ENCODE measurements at places on chromosomes 12 and 14.

DNA sequence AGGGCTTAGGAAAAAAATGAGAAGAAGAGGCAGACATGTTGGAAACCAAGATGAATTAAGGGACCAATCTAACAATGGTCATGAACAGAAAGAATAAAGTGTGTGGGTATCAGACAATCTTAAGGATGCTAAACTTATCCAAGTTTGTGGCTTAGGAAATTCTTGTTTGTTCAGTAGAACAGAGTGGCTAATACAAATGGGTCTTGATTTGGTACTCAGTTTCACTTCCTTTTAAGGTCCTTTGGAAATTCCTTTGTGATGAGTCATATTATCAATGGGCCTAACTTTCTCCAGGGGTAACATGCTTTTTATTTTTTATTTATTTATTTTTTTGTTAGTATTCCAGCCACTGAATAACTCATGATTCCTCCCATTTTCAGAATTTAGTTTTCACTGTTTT is 1154.7 kb upstream of the FLRT2 start:
- DNase-seq: no peak

DNA sequence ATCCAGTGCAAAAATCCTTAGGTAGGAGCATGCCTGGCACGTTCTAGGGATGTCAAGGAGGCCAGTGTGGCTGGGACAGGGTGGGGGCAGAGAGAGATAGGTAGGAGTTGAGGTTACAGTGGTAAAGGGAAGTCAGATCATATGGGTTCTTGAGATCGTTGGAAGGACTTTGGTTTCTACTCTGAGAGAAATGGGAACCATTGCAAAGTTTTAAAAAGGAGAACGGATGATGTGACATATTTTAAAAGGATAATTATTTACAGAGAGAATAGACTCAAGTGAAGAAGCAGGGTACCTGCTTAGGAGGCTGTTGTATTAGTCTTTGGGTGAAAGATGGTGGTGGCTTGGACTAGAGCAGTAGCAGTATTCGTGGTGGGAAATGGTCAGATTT is 47.6 kb upstream of the ATP2B1 start:
- DNase-seq: no peak

GRCh38 chr12:4789776-4790175 is 69.6 kb downstream of the GALNT8 start:
- DNase-seq: no peak

GRCh38 chr12:53380794-53381730 is 1.1 kb downstream of the SP1 start:
- no peak for DNase-seq

DNA sequence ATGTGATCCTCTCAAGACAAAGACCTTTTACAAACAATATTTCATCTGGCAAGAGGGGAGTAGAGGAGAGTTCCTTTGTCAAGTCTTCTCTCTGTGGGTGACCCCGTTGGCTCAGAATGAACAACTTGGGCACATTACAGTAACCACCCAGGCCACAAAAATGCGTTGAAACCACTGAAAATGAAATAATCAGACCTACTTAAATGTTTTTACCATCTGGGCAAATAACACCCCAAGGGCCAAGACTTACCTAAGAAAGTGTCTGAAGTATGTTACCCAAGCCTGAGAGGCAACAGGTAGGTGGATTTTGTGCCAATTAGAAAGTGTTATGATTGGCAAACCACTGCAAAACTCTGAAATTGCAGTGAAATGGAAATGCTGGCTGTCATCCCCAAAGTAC is 1.3 kb downstream of the TC2N start:
- DNase-seq: no peak

DNA sequence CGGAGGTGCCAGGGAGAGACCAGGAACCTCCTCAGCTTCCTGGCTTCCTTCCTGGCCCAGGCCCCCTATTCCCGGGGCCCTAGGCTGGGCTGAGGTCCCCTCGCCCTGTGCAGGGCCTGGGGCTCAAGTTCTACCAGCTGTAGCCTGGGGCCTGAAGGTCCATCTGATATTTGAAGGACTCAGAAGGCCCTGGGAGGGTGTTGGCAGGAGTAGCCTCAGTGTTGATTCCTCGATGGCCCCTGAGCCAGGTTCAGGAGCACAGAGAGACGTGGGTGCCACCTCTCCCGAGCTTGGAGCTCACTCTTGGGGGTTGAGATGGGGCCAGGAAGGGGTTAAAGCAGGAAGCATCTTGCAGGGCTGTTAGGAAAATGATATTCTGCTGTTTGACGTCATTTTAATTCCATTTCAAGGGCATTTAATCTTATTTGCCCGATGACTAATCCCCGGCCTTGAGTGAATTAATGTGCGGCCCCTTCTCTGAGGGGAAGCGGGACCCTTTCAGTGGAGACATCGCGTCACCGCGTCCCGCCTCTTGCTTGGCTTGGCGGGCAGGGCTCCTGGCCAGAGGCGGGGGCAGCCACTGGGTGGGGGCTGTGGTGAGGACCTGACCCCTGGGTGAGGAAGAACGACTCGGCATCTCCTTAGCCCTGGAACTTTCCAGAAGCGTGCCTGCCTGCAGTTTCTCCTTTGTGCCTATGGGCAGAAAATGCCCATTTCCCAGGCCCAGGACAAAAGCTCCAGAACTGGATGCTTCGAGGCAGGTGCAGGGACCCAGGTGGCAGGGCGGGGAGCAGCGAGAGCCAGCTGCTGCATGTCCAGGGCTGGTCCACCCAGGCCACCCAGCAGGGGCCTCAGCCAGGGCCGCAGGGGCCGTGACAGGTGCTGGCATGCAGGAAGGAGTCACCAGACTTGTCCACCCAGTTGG is 158.3 kb downstream of the KIF26A start:
- no peak for DNase-seq

DNA sequence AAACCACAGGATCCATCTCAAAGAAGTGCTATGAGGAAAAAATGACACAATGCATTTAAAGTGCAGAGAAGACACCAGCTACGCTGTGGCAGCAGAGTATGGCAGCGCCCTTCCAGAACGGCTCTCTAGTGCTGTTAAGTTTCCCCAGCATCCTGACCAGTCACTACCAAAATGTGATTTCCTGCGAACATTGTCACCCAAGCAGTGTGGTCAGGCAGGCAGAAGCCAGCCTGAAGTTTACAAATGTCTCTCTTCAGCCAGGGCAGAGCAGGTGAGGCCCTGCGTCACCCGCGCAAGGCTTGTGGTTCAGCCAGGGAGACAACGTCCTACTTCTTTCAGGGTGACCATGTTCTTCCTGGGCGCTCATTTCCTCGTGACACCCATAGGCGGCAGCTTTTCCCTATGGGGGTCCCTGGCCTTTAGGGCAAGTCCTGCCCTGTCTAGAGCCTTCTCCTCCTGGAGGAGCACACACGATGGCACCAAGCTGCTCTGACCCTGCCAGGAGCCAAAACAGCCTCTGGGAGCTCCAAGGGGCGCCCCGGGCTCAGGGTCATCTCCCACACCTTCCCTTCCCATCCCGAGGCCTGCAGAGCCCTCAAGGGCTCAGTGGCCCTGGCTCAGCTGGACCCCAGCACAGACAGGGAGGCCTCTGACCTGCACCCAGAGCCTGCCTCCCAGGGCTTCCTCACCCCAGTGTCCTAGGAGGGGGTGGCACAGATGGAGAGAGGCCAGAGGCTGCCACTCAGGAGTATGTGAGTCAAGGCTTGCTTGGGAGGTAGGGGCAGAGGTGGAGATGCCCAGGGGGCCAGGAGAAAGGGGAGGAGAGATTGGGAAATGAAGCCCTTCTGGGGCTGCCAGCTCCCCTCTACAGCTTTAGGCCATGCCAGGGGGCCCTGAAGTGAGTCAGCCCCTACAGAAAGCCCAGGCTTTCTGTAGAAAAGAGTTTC is 41.9 kb downstream of the PSMA6 start:
- DNase-seq: no peak

DNA sequence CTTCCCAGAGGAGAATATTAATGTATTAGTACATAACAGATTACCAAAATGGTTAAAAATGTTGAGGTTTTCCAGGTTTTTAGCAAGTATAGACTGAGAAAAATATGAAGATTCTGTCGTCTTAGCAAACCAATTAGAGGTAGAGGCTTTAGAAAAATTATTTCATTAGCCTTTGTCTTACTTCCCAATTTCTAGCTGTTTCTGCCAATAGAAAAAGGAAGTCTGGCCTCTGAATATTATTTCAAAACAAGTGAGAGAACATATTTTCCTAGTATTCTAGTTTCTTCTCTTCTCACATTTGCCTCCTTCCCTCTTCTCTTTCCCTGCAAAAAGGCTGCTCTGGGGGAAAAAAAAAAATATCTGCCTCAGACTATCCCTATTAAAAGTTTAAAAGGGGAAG is 16.4 kb downstream of the IPO8 start:
- DNase-seq: no peak

GRCh38 chr12:54882079-54882478 is 27.8 kb downstream of the MUCL1 start:
- DNase-seq: no peak

GRCh38 chr12:124453419-124454351 is 113.7 kb downstream of the NCOR2 start:
- DNase-seq: peak; percentile 75

DNA sequence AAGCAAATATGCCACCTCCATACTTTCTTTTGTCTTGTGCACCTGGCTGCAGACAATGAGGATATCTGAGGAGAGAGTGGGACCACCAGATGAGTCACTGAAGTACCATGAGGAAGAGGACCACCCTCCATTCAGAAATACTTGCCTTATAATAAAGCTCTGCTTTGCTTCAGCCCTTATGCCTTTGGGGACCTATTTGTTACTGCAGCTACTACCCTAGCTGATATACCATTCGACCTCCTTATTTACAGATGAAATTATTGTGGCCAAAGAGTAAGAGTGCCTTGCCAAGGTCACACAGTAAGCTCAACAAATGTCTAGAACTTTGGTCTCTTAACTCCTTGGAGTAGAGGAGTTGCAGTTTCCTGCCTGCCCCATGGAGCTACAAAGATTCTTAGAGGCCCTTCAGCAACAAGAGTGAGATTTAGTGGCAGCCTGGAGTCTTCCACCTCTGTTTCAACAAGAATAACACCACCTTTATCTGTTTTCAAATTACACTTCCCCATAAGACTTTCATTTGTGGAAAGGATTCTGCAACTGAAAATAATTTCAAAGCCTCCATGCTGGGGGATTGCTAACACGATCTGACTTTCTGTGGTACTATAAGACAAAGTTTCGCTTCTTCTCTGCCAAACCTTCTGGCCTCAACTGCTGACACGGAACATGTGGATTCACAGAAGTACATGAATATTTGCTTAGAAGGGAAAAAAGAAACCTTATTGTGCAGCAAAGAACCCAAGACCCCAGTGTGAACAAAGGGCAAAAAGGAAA is 3.6 kb downstream of the CMKLR1 start:
- DNase-seq: no peak

DNA sequence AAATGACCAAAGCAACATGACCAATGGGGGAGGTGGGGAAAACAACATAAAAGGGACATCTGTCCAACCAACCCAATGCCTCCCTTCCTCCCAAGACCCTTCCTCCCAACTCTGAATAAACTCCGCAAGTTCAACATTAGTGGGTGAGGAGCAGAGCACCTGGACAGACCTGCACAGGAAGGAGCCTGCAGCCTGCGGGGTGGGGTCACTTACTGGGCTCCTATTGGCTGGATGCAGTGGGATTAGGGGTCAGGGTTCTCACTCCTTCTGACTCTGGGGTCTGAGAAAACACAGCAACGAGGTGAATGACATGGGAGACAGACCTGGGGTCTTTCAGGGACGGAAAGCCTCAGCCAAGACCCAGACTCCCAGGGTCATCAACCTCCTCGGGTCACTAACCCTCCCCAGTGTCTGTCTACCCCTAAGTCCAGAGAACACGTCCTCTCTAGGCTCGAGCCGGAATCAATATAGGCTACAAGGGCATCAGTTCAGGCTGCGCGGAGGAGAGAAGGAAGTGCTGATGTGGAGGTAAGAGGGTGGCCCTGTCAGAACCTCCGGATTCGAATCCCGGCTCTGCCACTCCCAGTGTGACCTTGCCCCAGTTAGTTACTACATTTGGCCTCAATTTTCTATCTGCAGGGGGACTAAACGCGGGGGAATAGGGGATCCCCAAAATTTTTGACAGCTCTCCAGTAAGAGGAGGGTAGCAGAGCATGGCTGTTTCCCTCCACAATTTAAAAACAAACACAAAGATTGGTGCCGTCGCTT is 860 bp downstream of the NDRG2 start:
- DNase-seq: no peak

DNA sequence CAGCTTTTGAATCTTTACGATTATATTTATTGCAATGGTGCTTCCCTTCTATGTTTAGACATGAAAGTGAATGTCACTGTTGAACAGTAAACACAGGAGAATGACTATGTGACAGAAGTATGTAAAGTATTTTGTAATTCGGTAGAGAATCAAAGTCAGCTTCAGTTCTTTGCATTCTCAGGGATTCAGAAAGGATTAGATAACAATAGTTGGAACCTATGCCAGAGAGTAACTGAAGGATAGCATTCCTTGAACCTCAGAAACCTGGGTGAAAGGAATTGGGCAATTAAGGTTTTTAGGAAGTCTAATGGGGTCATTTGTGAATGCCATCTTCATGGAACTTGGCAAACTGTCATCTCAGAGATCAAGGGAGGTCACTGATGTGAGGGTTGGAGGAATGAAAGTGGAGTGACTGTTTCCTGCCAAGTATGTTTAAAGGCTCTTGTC is 305.3 kb upstream of the DDHD1 start:
- DNase-seq: no peak

GRCh38 chr12:127881371-127882140 is 385.4 kb upstream of the TMEM132C start:
- no peak for DNase-seq

GRCh38 chr12:64968989-64969819 is 144.8 kb downstream of the TBC1D30 start:
- no peak for DNase-seq

- DNase-seq: no peak
These were observed 6.7 kb downstream of the RPH3A start for GRCh38 chr12:112798048-112798760.

- no peak for DNase-seq
These were observed 64.9 kb downstream of the STXBP6 start for GRCh38 chr14:24984846-24985589.

GRCh38 chr14:102840771-102841528 is 63.7 kb downstream of the TRAF3 start:
- DNase-seq: no peak

GRCh38 chr14:74411671-74412070 is 14.3 kb downstream of the SYNDIG1L start:
- no peak for DNase-seq

- DNase-seq: no peak
These were observed 51.5 kb downstream of the SLC38A4 start for GRCh38 chr12:46774322-46774633.

DNA sequence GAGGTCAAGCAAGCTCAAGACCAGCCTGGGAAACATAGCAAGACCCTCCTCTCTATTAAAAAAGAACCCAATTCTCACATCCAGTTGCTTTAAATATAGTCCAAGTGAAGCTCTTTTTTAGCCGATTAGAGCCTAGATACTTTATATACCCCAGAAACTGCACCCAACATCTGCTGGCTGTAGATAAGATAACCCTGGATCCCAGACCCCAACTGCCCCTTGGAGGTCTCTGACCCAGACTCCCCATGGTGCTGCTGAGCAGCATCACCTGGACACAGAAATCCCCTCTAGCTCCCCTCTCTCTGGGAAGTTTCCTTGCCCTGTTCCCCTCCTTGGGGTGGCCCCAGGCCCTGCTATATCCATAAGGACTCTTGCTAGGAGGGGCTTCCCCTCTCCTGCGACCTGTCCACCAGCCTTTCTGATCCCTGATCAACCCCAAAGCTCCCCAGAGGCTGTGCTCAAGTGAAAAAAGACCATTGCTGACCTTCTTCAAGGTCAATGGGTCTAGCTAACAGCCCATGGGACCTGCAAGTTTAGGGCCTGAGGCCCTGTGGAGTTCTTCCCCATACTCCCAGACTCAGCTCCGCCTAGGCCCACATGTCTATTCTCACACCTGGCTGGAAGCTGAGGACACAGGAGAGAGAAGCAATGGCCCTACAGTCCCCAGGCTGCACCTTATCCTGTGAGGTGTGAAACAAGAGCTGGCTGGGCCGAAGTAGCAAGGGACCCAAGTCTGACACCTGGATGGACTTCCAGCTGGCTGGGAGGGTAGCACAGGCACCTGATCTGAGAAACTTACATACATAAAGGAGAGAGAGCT is 56.2 kb downstream of the ARL6IP4 start:
- no peak for DNase-seq

All from T-helper 17 cell (primary cell).